ENCODE measurements at places on chromosomes 2 and 18.

DNA sequence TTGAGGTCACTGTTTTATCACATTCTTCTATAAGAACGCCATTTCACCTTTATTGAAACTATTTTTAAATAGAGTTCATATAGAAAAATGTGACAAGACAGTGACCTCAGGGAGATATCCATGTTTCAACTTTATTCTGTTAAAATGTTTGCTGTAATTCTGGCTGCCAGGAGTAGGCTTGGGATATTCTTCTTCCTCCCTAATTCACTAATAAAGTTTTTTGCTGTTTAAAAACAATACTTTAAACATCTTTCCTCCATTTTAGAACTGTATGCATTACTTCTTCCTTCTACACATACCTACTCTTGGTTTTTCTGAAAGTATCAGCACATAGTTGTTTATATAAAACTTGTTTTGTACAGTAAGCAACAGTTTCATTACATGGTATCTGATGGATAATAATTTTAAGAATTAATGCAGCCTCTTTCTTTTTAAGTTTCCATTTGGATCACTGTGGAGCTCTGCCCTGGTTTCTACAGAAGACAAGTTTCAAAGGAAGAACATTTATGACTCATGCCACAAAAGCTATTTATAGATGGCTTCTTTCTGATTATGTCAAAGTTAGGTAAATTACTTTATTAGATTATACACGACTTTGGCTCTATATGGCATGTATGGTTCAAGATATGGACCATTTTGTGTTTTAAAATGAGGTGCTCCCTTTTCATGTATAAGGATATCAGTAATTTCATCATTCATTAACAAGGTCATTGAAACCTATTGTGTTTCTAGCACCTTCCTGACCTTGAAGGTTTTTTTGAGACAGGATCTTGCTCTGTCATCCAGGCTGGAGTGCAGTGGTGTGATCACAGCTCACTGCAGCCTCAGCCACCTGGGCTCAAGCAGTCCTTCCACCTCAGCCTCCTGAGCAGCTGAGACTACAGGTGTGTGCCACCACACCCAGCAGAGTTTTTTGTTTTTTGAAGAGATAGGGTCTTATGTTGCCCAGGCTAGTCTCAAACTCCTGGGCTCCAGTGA, 7.2 kb downstream of the CPSF3 start:
- DNase-seq, result no peak

GRCh38 chr2:146994246-146994645, 850.6 kb upstream of the ACVR2A start:
- no peak for DNase-seq

DNA sequence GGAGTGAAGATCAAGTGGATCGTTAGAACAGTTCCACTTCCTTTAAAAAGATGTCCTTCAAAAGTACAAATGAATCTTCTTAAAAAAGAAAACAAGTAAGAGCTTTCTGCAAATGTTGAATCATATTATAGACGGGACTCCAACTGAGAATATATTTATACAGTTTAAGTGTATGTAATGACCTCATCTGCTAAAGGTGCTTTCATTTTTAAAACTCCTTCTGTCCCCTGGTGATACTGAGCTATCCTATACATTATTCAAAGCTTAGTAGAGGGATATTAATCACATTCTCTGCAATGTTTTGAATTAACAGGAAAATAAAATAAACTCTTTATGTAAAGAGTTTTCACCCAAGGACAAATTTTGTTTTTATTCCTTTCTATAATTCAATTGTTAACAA, 420.7 kb upstream of the SLC8A1 start:
- DNase-seq, result no peak

DNA sequence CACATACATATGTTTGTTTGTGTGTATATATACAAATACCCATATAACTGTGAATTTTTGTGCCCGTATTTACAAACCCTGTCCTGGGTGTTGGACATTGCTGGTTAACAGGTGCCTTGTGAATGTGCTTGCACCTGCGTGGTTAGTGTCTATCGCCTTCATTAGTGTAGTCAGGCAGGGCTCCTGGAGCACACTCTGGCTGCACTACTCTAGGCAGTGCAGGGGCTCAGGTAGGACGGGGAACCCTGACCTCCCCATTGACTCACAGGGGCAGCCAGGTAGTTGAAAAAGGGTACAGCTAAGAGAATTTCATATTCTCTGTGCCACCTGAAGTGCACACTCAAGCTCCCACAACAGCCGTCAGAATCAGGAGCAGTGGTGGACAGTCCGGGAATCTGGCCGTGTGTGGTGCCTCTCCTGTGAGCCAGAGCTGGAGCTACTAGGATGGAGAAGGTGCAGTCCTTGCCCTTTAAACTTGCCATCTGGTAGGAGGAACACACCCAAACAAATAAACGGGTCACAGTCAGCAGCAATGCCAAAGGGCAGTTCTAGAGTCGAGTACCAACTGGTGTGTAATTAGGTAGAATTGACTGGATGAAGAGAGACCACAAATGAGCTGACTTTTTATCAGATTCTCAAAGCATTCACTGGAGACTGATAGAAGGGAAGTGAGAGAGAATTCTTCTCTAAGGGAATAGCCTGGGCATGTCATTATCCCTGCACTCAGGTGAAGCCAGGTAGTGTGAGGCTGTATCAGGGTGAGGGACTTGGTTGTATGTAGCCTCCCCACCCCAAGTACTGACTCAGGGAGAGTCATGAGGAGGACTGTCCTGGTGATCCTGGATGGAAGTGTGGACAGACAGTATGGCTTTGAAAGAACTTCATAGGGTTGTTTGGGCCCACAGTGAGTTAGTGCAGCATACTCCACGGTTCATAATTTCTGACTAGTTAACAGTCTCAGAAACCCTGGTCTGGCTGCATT, 44.1 kb downstream of the FARP2 start:
- DNase-seq, result no peak

DNA sequence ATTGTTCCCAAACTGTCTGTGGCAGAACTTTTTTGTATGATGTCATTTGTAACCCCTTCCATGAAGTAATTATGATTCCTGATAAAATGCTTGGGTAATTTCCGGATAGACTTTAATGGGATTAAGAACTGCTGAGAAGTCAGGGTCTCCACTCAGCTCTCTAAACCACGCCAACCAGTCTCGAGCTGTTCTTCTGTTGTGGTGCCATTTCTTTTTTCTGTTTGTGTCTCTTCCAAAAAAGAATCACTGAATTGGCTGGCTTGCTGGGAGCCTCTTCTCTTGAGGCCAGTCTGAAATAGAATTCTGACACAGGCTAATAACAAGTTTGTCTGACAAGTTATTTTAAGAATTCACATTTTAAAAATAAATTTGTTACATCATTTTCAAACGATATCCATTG, 198.9 kb downstream of the BCL2 start:
- no peak for DNase-seq

DNA sequence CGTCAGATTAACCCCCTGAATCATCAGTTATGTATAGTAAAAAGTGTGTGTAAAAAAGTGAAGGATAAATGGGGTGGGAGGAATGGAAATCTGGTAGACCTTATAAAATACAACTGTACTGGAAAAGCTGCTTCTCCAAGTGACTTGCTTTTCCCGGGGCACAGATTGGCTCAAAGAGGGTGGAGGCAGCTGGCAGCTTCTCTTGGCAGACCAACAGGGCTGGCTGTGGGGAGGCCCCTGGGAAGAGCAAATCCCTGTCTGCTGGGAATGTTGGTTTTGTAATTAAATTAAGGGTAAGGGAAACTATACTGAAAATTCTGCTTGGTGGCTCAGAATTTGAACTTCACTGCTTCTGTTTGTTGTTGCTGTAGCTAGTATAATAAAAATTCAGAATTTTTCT, 154.2 kb upstream of the DLX2 start:
- no peak for DNase-seq

- no peak for DNase-seq
Measured at GRCh38 chr2:180618570-180618969, 361.8 kb upstream of the UBE2E3 start.

- no peak for DNase-seq
Measured at GRCh38 chr18:58061349-58061748, 17.3 kb downstream of the NEDD4L start.

DNA sequence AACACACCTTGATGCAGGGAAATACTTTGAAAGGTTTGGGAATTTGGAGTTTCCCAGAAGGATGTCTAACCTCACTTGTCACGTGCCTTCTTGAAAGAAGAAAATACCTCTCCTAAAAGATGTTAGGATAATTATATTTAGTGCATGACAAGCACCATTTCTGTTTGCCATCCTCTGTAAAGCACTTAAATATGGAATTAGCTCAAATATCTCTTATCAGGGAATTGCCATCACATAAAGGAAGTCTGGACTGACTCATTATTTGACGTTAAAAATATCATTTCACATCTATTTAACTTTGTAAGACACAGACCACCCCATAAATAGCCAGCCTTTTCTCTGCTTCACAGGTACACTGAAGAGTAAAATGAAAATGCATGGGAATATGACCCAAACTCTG, 140.1 kb downstream of the STK39 start:
- DNase-seq, result no peak

DNA sequence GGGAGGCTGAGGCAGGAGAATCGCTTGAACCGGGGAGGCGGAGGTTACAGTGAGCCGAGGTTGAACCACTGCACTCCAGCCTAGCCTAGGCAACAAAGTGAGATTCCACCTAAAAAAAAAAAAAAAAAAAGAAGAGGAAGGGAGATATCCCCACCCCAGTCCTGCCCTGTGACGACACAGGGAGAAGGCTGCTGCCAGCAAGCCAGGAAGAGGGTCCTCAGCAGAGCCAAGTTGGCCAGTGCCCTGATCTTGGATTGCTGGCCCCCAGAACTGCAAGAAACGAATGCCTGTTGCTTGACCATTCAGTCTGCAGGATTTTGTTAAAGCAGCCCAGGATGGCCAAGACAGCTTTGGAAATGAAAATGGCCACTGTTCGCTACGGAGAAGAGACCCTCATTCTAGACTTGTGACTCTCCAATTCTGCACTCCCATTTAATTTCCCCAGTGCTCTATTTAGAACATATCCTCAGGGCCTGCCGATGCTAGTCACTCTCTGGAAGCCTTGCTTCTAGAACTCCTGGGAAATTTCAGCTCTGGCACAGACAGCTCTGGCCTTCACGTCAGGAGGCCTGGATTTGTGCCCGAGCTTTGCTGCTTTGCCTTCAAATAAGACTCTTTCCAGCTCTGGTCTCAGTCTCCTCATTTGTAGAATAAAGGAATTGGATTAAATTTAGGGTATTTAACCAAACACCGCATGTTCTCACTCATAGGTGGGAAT, 15.7 kb upstream of the AMMECR1L start:
- DNase-seq, result no peak

DNA sequence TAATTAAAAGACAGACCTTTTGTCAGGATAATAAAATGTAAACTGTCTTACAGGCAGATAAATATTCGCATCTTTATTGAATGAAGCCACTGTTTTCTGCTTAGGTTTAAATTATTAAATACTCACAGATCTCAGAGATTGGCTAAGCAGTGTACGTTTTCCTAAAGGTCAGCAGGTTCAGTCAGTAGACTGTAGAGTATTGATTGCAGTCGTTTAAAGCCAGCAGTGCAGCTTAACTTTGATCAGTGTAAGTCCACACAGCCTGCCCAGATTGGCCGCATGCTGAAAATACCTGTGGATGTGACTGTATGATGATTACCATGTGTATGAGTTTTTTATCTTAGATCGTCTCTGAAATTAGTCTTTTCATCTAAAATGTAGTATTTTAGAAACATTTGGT, 42.3 kb downstream of the ATP9B start:
- DNase-seq, result no peak

GRCh38 chr18:36828157-36828629, 609 bp downstream of the TPGS2 start:
- peak; percentile 7 for DNase-seq

DNA sequence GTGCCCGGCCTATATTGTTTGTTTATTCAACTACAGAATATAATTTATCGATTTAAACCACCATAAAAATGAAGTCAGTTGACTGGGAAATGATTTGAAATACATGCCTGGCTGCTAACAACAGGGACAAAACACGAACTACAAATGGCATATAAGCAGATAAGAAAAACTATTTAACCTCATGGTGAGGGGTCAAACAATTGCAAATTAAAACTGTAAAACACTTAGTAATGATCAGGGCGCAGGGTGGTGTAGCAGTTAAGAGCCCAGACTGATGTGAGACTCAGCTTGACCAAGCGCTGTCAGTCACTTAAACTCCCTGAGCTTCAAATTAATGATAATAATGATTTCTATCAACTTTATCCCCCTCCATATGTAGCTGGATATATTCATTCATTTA, 6.7 kb downstream of the MTHFD2 start:
- no peak for DNase-seq

DNA sequence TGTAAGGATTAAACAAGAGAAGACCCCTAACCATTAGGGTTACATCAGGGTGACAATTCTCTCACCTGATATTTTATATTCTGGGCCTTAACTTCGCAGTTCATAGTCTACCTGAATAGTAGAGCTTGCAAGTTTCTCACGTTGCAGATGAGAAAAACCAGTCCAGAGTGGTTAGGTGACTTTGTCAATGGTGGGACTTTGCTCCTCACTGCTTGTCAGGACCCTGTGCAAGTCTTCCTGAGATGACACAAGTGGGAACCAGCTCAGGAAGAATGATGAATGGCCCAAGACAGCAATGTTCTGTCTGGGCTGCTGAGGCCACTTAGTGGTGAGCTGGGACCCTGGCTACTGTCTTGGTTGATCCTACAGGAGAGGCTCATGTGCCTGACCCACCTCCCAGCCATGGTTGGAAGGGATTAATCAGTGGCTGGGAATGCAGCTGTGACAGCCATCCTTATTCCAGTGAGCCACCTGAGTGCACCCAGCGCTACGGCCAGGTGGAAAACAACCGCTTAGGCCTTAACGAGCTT, 16.9 kb downstream of the LGALSL start:
- DNase-seq, result no peak

DNA sequence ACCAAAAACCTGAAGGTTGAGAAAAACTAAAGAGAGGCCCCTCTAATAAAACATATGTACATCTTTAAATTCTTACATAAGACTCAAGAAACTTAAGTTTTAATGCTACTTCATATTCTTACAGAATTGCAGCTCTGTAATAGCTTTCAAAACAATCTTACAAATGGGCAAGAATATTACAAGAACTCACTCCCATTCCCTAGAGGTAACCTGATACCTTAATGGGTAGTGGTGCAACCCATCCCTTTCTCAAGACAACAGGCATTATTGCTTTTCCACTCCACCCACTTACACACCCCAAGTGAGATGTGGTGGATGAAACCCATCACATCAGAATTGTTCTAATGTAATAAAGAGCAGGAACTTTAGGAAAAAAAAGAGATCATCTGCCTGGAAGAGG, 103.7 kb downstream of the RBMS1 start:
- DNase-seq, result no peak

- no peak for DNase-seq
Measured at GRCh38 chr2:240703417-240704341, 12.0 kb downstream of the AQP12A start.

Data from stimulated activated CD4-positive, alpha-beta T cell treated with anti-CD3 and anti-CD28 coated beads, Interleukin-15, amount 100 ng/mL, for 48 hours (primary cell).